NCI-H187 treated with DMSO at 0.1 percent for 48 hours (cell line): ENCODE measurements at places on chromosomes 2 and 18.

DNA sequence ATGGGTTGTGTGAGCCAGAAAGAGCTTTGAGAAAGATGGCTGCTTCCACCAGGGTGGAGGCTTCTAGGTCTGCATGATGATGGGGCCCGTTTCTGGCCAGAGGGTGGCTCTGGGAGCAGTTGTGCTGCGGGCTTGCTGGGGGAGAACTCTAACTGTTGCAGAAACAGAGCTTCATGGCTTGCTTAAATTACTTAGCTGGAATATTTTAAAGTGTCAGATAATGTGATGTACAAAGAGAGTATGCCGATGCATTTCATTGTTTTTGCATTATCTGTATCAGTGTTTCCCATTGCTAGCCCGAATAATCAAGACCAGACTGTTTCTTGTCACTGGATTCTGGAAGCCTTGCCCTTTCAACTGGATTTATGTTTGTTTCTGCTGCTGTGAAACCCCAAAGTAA is 6.3 kb upstream of the DRC1 start:
- DNase-seq: no peak

DNA sequence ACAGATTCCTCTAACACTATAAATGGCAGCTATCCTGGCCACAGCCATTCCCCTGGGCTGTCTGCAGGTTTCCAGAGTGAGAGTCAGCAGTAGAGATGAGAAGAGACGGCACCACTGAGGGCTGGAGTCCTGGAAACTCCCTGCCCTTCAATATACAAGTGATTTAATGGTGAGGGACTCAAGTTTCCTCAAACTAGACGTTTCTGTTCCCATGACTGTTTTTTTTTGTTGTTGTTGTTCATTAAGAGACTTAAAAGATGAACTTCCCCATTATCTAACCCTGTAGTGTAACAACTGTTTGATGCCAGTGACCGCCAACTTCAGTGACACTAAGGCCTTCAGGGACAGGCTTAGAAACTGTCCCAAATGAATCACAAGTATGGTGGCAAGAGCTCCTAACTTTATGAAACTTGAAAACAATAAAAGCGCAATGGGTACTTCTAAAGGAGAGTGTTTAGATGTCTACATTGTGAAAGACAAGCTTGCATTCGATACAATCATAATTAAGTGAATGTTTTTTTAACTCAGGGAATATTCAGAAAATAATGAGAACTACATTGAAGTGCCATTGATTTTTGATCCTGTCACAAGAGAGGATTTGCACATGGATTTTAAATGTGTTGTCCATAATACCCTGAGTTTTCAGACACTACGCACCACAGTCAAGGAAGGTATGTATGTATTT is 34.0 kb downstream of the IL1R2 start:
- DNase-seq: no peak

DNA sequence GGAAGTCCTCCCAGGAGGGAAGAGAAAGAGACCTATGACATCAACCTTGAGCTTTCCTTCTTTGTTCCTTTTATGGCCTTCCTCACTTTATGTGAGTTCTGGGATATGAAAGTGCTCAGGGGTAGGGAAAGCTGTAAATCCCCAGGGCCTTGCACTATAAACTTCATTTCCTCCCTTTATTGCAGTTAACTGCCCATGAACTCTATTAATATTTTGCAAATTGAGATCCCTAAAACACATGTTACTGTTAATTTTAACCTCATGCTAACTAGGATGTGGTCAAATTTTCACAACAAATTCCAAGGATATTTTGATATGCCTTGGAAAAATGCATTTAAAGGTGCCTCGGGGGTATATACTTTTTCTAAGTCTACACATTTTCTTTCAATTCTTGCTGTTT is 359.9 kb downstream of the OSR1 start:
- no peak for DNase-seq

DNA sequence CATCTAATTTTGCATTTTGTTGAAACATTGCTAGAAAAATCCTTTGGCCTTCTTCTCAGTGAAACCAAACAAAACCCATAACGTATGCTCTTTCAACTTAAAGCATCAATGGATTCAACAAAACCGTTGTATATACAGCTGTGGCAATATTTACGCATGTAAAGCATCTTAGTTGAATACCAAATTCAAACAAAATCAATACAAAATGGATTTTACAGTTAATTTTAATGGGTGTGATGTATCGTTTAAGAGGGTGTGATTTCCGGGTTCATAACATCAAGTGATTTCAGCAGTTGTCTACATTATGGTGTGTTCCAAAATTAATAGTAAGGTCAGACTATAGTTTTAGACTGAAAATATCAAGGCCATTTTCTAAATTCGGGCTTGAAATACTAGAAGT is 198.2 kb downstream of the TGIF1 start:
- no peak for DNase-seq

DNA sequence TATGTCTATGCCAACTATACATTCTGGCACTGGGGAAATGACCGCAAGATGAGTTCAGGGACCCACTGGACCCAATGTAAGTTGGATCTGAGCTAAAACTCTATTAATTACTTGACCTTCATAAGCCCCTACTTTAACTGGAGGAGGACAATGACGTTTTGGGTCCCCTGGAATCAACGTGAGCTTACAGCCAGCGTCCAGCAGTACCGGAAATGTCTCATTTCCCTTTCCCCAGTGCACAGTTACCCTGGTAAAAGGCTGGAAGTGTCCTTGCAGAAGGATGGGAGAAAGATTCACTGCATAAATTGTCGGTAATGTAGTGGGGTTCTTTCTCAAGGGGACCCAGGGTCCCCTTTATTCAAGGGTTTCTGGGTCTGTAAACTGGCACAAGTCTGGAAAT is 1297.6 kb upstream of the ACVR2A start:
- no peak for DNase-seq

DNA sequence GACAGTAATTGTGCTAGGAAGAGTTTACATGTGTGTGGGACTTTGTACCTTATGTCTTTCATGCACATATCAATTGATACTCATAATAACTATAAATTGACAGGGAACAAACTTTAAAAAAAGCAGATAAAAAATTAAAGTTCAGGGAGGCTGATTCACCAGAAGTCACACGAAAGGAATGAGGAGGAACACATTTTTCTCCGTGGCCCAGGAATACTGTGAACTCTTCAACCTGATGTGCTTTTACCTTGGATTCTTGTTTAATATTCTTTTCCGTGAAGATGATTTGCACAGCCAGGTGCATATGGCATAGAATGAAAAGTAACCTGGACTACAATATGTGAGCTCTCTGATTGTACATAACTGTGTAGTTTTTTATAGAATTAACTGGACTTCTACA is 326.3 kb downstream of the CDH7 start:
- DNase-seq: no peak

DNA sequence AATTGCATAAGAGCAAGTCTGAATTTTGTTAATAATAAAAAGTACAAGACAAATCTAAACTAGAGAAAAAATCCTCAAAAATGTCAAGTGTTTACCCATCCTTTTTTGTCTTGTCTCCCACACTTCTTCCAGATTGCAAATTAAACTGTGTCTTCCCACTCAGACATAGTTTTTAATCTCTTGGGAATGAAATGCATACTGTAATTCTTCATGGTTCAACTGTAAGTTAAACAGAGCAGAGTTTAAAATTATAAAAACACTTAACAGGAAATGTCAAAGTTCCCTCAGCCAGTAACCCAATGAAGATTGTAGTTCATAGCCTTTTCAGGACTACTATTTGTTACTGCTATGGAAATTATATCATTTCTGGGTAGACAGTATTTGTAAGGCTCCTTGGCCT is 171.8 kb downstream of the UBE2E3 start:
- DNase-seq: no peak

DNA sequence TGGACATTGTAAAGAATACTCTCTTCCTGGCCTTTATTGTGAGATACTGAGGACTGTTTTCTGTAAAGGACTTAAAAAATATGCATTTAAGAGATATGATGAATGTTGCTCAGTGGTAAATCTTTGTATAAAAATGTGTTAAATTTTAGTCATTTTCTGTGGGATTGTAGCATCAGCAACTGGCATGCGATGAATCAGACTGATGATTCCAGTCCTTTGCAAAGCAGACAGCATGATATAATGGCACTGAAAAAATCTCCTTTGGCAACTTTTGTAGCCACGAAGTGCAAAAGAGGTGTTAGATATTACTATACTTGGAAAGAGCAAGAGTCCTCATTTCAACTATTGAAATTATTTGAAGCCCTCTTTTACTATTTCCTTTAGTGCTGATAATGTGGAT is 678.7 kb downstream of the PLCL1 start:
- DNase-seq: no peak

DNA sequence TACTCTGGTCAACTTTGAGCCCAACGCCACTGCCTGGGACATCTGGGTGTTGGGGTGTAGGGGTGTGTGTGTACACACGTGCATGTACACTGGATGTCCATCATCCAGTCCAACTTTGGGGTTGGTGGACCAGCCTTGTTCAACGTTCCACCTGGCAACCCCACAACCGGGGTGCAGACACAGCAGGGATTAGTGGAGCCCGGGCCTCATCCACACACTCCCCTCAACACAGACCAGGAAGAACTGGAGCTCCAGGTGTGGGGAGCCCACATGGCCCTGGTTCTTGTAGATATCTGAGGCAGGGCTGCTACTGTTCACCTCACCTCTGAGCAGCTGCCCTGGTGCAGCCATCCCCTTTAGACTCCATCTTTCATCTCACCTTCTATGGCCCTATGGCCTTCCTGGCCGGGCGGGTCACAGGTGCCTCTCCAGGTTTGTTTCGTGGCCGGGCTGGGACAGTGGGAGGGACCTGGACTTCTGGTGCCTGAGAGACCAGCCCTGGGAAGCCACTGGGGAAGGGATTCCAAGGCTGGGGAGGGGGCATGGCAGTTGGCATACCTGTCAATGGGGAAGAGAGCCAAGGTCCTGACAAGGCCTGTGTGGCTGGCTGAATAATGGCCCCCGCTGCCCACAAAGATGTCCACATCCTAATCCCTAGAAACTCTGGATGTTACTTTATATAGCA is 7.5 kb downstream of the NEU2 start:
- DNase-seq: no peak

DNA sequence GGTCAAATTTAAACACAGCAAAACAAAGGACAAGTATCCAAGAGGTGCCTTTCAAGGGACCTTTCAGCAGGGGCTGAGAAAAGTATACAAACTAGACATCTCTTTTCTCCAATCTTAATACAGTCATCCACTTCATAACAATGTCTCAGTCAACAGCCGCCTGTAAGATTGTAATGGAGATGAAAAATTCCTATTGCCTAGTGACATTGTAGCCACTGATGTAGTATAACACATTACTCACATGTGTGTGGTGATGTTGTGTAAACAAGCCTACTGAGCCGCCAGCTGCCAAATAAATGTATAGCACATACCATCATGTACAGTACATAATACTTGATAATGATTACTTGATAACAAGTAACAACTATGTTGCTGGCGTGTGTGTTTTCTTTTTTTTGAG is 31.0 kb downstream of the VIT start:
- DNase-seq: no peak

DNA sequence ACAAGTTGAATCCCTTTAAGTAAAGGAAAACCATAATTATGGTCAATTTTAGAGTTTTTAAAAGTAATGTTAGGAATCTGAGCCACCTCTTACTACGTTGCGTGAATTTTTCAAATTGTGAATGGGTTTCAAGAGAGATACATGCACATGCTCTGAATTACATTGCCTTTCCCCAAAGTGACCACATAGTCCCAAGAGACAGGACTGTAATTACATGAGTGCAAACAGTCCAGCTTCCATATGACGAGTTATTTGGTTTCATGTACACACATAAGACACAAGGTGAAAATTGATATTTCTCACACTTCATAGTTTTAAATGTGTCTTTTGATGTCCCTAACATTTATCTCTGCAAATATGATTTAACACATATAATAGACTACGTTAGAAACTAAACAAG is 850.8 kb downstream of the LRP1B start:
- no peak for DNase-seq

DNA sequence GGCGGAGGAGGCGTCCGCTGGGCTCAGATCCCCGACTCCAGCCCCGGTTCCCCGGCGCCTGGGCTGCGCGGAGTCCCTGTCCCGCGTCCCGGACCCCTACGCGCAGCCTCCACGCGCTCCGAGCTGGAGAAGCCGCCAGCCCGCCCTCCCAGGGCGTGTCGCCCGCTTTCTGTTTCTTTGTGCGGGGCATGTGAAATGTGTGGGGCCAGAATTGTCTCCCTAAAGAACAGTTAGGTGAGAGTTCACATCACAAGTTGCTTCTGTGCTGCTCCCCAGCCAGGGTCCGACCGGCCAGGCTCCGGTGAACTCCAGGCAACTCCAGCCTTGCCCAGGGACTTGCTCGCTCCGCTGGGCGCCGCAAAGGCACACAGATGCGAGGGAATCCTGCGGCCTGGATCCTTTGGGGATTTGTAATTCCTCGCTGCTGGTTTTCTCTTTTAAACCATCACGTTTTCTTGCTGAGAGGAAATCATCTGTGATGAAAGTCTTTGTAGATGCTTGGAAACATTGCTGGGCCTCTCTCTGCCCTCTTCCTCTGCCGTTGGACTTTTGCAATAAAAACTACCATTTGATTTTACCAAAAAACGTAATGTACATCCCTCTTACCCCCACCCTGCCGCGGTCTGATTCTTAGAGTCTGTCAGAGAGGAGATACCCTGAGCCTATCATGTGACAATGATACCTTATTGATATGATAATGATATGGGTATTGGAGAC is 631 bp downstream of the GYPC start:
- DNase-seq: no peak

DNA sequence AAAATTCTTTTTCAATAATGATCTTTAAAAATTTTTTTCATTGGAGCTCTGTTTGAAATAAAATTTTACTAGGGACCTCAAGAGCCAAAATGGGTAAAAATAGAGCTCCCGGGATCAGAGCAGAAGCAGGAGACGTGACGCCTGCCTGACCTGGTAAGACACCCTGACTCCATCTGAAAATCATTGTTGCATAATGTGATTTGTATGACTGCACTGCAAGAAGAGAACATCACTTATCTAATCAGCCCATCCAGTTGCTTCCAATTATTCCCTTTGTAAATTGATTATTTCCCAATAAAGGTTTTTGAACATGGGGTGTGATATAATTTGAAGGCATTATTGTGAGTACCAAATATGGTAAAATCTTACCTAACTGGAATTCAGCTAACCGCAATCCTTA is 17.1 kb upstream of the TAF1B start:
- no peak for DNase-seq

DNA sequence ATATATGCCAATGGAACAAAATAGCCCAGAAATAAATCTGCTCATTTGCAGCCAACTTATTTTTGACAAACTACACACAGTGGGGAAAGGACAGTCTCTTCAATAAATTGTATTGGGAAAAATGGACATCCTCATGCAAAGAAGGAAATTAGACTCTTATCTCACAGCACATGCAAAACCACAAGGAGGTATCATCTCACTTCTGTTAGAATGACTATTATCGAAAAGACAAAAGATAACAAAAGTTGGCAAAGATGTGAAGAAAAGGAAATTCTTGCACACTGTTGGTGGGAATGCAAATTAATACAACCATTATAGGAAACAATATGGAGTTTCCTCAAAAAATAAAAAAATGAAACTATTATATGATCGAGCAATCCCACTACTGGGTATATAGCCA is 16.3 kb upstream of the WDR75 start:
- DNase-seq: no peak

GRCh38 chr2:170360546-170361089 is 182.7 kb downstream of the MYO3B start:
- no peak for DNase-seq
